ENCODE measurements at places on chromosomes 12 and 14.

- H3K36me3 ChIP-seq = no peaks in the 10 kb centered on the region
- H3K4me1 ChIP-seq = peaks cover 7% of the 10 kb centered on the region
- DNase-seq = peak; percentile 73
- H3K4me3 ChIP-seq = peak overlapping the region; percentile 2
Measured at GRCh38 chr14:69005432-69006148, 26.5 kb upstream of the ACTN1 start.

DNA sequence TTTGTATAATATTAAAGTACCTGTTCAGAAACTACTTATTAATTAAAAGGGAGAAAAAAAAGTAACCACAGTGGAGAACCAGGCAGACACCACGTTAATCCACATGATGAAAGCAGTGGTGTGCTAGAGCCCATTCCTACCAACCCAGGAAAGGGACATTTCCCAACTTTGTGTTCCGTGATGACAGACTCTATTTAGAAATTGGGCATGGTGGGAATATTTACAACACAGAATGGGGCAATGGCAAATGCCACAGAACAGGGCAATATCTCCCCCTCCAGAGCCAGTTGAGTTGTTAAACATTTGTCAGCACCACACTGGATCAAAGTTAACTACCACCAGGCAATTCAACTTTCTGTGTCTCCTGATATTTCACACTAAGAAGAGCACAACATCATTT is 1.2 kb upstream of the HIGD1C start:
- no peak overlapping the region for H3K27ac ChIP-seq
- no peaks in the 10 kb centered on the region for H3K27me3 ChIP-seq
- no peaks in the 10 kb centered on the region for H3K4me1 ChIP-seq
- no peak for DNase-seq
- no peaks in the 10 kb centered on the region for H3K36me3 ChIP-seq
- H3K4me3 ChIP-seq = no peak overlapping the region

DNA sequence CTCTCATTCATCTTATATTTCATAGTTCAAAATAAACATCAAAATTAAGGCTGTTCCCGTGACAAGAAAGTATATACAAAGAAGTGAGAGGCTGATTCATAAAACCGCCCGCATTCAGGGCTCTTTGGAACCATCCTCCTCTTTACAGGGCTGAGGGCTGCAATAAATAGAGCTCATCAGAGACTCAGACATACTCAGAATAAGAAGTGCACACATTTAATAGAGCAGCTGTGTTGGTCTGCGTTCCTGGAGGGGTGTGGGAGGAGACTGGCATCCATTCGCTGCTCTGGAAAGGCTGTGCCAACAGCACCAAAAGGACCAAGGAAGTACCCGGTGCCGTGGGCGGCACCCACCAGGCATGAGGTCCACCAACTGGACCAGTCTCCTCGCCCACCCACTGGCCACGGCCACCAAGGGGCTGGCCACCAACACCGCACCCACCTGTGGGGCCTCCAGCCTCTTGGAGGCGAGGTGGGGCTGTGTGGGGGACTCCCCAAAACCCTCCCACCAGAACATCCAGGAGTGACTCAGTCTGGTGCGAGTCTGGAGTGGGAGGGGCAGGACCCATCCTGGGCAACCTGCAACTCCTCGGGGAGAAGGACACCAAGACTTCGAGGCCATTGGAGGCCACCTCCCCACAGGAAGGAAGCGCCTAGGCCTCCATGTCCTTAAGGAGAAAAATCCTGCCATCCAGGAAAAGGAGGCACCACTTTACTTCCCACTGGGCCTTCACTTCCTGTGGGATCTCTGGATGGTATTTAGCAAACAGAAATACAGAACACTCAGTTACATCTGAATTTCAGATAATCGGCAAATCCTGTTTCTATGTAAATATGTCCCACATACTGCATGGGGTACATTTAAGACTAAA is 32.7 kb downstream of the VCPKMT start:
- H3K4me1 ChIP-seq = no peaks in the 10 kb centered on the region
- no peak overlapping the region for H3K27ac ChIP-seq
- no peaks in the 10 kb centered on the region for H3K36me3 ChIP-seq

DNA sequence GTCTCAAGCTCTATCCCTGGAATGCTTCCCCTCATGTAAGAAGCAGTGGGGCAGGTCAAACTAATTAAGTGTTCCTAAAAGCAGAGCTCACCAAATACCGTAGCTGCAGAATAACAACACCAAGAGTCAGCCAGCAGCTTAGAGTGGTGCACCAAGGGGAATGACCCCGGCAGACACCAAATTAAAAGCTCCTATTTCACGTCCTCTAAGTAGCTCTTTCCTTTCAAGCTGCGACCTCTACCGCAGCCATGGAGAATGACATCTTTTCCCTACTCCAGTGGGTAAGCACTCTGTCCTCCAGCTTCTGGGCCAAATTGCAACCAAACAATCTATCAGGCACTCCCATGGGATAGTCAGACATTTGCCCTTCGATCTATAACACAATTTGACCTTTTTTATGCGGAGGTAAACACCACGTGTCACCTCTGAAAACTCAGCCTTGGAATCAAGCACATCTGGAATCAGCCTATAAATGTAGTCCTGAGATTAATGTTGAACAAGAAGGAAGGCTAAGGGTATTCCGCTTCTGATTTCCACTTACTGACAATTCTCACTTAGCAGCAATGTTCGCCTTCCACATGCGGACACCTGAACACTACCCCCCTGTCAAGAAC is 67.6 kb upstream of the CDKN3 start:
- no peak overlapping the region for H3K4me3 ChIP-seq
- H3K4me1 ChIP-seq = no peaks in the 10 kb centered on the region
- H3K27me3 ChIP-seq = no peaks in the 10 kb centered on the region
- H3K27ac ChIP-seq = no peak overlapping the region
- no peaks in the 10 kb centered on the region for H3K36me3 ChIP-seq
- DNase-seq = no peak
